Suppressor macrophage (primary cell): ENCODE measurements at places on chromosomes 3 and 15.

DNA sequence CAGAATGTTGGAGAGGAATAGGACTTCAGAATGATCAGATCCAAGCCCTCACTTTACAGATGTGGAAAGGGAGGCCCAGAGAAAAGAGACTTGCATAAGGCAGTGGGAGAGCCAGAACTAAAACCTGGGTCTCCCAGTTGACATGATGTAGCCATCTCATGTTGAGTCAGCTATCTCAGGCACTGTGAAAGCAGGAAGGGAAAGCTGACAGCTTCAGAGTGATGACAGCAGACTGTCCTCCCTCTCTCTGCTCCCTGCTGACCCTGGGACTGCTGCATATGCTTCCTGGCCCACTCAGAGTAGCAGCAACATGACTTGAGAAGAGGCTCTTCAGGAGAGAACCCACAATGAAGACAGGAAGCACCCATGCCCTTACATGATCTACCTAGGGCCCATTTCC lies 14.7 kb downstream of the FHIT start:
- peak; percentile 19 for DNase-seq

DNA sequence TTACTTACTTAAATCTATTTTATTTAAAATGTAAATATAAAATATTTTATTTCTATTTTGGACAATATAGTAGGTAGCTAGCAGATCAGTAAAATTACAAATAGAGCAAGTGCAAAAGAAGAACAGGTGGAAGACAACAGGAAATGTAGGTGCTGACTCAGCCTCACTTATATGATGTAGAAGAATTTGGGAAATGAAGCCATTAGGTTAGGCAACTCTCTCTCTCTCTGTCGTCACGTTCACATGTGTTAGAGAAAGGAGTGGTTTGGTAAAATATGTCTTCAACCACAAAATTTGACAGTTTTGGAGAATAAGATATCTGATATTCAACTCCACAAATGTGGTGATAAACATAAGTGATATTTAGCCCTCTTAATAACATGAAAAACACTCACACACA lies 532.5 kb upstream of the KCNMB2 start:
- peak; percentile 57 for DNase-seq

GRCh38 chr3:180478695-180479094 lies 123.3 kb upstream of the TTC14 start:
- DNase-seq = no peak

- DNase-seq = no peak
Observed at GRCh38 chr3:100730524-100730923, 21.2 kb downstream of the TFG start.

DNA sequence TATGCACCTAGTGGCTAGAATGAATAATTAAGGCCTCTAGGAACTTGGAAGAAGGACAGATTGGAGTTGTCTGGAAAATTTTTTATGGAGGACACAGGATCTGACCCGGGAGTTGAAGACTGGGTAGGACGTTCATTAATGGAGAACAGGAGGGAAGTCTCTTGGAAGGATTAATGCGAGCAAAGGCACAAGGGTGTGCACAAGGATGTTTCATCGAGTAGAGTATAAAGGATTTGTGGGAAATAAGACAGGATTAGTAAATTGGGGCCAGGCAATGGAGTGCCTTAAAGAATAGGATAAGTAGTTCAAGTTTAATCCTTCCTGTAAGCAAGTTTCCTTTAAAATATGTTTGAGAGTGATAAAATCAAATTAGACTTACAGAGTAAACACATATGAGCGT lies 14.6 kb downstream of the LMOD3 start:
- no peak for DNase-seq

DNA sequence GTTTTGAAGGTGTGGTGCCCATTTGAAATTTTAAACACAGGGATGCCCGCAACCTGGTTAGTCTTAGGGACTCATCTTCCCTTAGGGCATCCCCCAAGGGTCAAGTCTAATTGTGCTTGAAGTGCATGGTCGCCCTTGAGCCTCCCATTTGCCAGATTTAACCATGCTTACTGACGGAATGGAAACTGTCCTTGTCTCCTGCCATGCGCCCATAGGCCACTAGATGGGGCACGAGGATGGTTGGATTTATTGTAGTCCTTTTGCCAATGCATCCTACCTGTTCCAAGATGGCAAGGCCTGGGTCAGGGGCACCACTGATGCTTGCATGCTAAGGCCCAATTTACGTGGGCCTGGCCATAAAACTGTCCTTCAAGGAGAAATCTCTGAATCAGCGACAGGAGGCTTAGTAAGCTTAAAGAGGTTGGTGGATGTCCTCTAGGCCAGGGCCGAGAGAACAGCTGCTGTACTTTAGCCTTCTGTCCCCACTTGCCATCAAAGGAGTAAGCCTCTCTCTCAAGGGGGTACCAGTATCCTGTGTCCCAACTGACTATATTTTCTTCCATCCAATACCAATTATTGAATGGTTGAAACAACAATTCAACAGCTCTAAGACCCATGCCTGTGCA lies 355.4 kb downstream of the OTOL1 start:
- DNase-seq = peak; percentile 61

DNA sequence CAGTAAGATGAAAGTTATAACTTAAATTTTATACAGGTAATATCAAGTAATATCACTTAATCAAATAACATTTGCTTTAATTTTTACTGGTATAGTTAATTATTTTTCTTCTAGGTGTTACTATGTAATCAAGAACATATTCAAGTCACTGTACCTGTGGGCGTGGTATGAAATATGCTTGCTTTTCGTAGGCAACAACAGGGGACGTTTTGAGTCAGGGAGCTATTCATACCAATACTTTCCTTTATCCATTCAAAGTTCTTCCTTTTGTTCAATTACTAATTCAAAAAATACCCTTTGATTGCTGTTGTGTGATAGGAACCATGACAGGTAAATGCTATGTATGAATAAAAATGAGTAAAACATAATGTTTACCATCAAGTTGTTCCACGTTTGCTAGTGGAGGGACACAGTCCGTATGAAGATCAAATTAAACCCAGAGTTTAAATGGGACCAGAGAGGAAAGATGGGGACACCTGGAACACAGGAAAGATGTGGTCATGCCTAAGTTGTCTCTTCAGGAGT lies 654.0 kb upstream of the KCNMB2 start:
- DNase-seq = no peak

GRCh38 chr3:34361921-34362320 lies 563.5 kb downstream of the PDCD6IP start:
- DNase-seq = peak; percentile 95

GRCh38 chr3:40790746-40791145 lies 266.0 kb downstream of the ZNF621 start:
- DNase-seq = no peak
